Epithelial cell of prostate (primary cell): ENCODE measurements at places on chromosomes 11 and 22.

DNA sequence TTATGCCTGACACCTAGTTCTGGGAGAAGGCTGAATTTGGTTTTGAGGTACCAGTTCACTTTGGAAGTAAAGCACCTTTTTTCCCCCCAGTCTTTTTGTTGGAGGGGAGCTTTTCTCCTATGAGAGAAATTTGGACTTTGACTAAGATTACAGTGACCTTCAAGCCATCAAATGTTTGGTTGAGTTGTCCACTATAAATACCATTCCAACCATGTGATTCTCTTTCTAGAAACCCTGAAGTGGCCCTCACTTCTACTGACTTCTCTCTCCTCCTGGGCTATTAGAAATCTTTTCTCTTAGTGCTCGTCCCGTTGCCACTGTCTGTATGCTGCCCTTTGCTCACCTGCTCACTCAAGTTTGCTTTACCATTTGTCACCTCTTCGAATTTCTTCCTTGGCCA is 82.6 kb downstream of the TEAD1 start:
- DNase-seq, result no peak

DNA sequence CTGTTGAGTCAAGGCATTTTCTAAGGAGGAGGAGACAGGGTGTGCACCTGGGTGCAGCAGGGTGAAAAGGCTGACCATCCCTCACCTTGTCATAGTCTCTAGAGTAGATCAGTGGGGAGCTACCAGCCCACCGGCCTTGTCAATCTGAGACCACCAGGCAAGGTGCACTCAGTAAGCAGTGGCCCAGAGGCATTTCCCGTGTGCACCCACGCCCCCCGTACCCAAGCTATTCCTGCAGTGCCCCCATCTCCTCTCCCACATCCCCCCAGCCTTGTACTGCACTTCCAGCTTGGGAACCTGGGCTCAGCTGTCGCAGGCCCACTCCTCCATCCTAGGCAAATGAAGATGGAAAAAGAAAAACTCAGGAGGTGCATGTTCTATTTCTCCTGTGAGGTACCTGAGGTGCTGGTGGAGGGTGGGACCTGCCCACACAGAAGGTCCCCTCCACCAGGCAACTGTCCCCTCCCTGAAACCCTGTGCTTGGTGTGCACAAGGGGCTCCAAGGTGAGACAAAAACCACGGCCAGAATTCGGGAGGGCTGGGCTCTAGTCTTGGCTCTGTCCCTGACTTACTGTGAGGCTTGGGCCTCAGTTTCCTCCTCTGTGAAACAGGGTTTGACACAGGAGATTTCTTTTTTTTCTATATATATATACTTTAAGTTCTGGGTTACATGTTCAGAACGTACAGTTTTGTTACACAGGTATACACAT is 8.4 kb downstream of the P2RY2 start:
- no peak for DNase-seq

GRCh38 chr11:120335556-120335907 is 681 bp upstream of the ARHGEF12 start:
- no peak for DNase-seq

DNA sequence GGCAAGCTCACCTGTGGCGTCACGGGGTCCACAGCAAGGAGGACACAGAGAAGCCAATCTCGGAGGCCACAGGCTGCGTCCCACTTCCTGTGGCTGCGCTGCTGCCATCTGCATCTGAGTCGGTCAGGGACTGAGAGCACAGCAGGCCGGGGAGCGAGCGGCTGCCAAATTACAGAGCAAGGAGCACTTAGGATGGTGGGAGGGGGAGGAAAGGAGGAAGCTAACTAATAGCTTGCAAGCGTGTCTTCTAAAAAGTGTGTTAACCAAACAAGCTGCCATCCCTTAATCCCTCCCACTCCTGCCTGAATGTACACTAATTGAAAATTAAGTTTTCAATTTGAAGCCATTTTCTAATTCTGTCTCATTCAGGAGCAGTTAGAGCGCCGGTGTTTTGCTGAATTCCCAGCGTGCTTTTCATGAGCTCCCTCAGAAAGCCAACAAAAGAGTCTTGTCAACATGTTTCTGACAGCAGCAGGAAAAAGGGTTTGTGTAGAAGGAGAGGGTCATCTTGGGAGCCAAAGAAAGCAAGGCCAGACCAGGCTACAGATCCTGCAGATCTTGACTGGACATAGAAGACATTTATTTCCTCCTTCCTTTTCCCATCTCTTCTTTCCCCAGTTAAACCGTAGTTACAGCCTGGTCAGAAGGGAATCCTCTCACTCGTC is 42.4 kb upstream of the API5 start:
- DNase-seq, result no peak

DNA sequence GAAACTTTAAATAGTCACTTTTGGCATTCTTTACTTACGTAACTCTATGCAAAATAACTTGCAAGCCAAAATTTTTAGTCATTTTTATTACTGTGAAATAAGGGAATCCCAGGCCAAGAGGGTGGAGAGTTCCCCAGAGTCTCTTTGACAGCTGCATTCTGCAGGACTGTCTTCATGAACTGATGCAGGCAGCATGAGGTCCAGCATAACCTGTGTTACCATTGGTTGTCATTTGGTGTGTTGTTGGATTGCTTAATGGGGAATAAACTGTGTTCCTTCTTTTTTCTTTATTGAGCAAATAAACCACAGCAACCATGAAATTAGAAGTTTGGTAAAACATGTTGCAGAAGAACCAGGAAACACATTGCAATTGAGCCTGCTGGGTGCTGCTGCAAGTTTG is 24.6 kb downstream of the MMP27 start:
- no peak for DNase-seq

DNA sequence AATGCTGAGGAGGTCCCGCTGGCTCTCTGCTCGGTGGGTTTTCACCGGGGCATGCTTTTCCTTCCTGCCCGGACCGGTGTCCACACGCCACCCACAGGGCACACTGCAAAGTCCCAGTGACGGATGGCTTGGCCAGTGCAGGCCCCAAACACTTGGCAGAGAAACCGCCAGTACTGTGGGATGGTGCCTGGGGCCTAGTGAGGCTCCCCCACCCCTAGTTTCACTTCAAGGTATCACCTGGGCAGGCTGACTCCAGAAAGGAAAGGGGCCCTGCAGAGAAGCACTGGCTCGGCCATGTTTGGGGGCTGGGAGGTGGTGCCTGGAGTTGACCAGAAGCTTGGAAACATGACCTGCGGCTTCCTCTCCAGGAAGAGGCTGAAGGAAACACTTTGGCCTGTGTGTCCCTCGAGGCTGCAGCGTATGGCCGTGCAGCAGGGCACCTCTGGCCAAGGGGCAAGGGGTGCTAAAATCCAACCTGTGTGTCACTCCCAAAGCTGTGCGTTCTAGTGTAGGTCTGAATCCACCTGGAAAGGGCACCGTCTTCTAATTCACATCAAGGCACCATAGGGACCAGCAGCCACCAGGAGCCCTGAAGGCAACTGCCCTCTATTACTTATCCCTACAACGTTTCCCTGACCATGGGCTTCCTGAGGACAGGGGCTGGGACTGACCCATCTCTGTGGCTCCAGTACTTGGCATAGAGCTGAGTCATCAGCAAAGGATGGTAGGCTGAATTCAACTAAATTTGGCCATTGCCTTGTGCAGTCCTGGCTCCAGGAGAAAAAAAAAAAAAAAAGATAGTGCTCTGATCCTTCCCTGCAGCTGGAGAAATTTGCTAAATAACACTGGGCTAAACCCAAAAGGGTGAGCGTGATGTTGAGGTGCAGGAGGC is 22.6 kb downstream of the TPBGL start:
- no peak for DNase-seq

DNA sequence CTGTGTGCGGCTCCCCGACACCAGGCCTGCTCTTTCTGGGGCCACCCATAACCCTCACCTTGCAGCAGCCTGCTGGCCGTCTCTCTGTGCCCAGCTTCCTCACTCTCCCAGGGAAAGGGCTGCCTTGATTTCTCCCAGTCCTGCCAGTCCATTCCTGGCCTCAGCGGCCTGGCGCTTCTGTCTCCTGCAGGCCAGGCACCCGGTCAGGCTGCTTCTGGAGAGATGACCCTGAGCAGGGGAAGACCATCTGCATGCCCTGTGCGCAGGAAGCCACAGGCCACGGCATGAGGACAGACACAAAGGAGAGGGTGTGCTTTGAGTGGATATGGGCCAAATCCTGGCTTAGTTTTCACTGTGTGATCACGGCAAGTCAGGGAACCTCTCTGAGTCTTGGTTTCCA is 86.2 kb downstream of the TSPAN18 start:
- DNase-seq, result no peak

DNA sequence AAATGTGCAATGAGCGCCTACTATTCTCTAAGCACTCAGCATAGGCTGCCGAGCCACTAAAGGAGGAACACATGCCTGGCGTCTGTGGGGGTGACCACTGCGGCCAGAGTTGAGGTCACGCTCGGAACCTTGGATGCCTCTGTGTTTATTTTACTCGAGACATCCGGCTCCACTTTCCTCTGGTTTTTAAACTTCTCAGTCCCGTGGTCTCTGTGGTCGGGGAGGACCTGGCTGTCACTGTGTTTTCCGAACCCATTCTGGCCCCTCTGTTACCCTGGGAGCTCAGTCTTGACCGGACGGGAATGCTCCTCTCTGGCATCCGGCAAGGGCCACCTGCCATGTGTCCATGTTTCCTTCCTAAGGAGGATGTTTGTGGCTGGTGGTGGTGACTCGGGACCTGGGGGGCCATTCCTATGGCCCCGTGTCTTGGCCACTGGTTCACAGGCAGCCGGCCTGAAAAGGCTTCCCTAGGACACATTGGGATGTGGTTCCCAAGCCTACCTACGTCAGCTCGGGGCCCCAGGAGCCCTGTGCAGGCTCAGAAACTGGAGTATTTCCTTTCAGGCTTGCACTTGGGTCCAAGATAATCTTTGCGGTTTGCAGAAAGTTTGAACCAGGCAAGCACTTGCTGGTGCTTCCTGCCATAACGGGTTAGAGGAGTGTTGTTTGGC is 46.7 kb upstream of the PARVG start:
- no peak for DNase-seq

- DNase-seq, result no peak
Observed at GRCh38 chr11:67574938-67575337, 8.7 kb upstream of the GSTP1 start.

GRCh38 chr11:20474882-20475517 is 87.5 kb downstream of the PRMT3 start:
- DNase-seq, result peak; percentile 14

DNA sequence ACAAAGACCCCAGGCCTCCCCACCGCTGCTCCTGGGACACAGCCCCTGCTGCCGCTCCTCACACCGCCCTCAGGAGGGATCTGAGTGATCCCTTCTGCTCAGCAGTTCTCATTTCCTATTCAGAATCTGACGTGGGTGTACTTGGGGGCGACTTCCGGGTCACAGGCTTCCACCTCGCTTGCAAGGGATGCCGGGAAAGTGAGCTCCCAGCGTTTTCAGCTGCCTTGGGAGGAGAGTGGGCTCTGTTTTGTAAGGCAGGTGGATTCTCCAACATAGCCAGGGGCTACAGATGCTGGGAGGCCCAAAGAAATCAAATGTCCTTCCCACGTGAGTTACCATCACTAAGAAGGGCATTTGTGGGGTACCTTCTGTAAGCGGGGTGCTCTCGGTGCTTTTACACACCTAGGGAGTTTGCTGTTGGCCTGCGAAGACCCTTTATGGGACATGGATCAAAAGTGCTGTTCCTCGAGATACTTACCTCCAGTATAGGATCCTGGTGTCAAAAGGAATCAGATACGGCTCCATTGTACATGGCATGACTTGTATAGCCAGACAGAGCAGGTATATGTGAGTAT is 9.7 kb upstream of the LRRC10B start:
- no peak for DNase-seq

DNA sequence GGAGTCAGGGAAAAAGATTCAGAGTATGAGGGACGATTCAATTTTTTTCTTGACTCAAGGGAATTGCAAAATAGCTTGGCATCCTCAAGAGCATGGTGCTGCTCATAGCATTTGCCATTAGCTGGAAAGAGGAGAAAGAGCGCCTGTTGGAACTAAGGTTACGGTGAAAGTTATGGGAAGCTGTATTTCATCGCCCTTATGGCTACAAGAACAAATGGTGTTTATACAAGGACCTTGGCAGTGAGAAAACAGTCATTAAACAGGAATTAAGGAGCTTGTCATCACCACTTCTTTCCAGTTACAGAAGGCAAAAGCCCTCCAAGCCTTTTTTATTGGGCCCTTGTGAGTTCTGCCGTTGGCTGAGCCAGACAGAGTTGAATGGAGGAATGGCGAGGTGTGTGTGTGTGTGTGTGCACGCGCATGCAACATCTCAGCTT is 74.2 kb downstream of the ALX4 start:
- no peak for DNase-seq

- no peak for DNase-seq
Observed at GRCh38 chr11:86275493-86276370, 26.3 kb upstream of the HIKESHI start.
